ENCODE measurements at places on chromosomes 7 and 10. TPM values are rescaled to one million over a fixed set of nuclear protein-coding genes. Genes with fewer than 3 reads are reported as not detected.

GRCh38 chr10:77827366-77827765 is 99.2 kb downstream of the DLG5 start:
- H3K4me3 ChIP-seq, result no peak overlapping the region
- peak overlapping the region; percentile 26 for H3K27ac ChIP-seq
- peaks cover 4% of the 10 kb centered on the region for H3K4me1 ChIP-seq

- no peak overlapping the region for H3K4me3 ChIP-seq
- no peaks in the 10 kb centered on the region for H3K4me1 ChIP-seq
- no peak for DNase-seq
- no peaks in the 10 kb centered on the region for H3K36me3 ChIP-seq
- H3K27me3 ChIP-seq, result peaks cover 29% of the 10 kb centered on the region
Observed at GRCh38 chr10:129792141-129792540, 171.9 kb downstream of the EBF3 start.

GRCh38 chr7:33422141-33422540 is 292.8 kb downstream of the BBS9 start:
- H3K36me3 ChIP-seq, result no peaks in the 10 kb centered on the region
- no peaks in the 10 kb centered on the region for H3K27me3 ChIP-seq
- H3K4me1 ChIP-seq, result no peaks in the 10 kb centered on the region
- no peak overlapping the region for H3K27ac ChIP-seq
- H3K4me3 ChIP-seq, result no peak overlapping the region

- H3K27me3 ChIP-seq, result no peaks in the 10 kb centered on the region
- H3K4me3 ChIP-seq, result no peak overlapping the region
- DNase-seq, result no peak
- H3K36me3 ChIP-seq, result no peaks in the 10 kb centered on the region
Observed at GRCh38 chr7:23234569-23235296, 11.8 kb upstream of the GPNMB start.

GRCh38 chr10:26440088-26440470 is 1.9 kb downstream of the APBB1IP start:
- no peak overlapping the region for H3K27ac ChIP-seq
- H3K36me3 ChIP-seq, result no peaks in the 10 kb centered on the region
- no peak for DNase-seq
- no peak overlapping the region for H3K4me3 ChIP-seq

GRCh38 chr7:134209322-134210015 is 82.3 kb downstream of the LRGUK start:
- peak overlapping the region; percentile 60 for H3K27ac ChIP-seq
- peaks cover 25% of the 10 kb centered on the region for H3K4me1 ChIP-seq
- peak overlapping the region; percentile 12 for H3K4me3 ChIP-seq
- H3K27me3 ChIP-seq, result no peaks in the 10 kb centered on the region

GRCh38 chr7:101644879-101645278 is 15.8 kb upstream of the MYL10 start:
- peaks cover 6% of the 10 kb centered on the region for H3K4me1 ChIP-seq
- H3K36me3 ChIP-seq, result no peaks in the 10 kb centered on the region
- no peak overlapping the region for H3K4me3 ChIP-seq
- no peak overlapping the region for H3K27ac ChIP-seq
- H3K27me3 ChIP-seq, result peaks cover 70% of the 10 kb centered on the region
- no peak for DNase-seq

DNA sequence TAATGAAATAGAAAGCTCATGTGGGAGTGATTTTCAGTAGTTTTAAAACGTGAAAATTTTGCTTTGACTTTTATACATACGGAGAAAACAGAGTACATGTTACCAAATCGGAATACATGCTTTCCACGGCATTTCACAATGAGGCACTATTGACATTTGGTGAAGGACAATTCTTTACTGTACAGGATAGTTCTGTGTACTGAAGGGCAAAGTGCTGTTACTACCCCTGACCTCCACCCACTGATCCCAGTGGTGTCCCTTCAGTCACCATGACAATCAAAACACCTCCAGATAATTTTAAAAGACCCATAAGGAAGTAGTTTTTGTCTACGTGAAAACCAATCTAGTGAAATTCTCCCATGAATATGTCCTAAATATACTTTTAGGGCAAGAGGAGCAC is 33.1 kb upstream of the ANK3 start:
- H3K4me3 ChIP-seq, result no peak overlapping the region
- peaks cover 28% of the 10 kb centered on the region for H3K4me1 ChIP-seq
- H3K36me3 ChIP-seq, result no peaks in the 10 kb centered on the region
- no peaks in the 10 kb centered on the region for H3K27me3 ChIP-seq
- DNase-seq, result no peak

DNA sequence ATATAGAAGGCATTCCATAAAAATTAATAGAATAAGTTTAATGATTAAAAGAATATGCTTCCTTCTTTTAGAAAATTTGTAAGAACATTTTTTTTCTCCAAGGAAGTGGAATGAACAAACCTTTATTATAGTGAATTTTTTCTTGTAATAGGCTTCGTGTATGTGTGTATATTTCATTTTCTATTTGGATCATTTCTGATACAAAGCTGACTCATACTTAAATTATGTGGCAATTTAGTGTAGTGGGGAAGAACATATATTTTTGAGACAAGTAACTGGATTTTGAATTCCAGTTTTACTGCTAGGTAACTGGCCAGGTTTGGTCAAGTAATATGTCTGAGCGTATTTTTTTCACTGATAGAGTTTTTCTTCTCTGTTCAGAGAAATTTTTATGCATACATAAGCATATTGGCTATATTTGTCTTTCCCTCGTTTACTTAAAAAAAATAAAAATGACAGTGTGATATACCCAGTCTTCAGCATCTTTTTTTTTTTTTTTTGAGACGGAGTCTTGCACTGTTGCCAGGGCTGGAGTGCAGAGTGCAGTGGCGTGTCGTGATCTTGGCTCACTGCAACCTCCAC is 50.8 kb downstream of the CDK13 start:
- H3K27me3 ChIP-seq, result no peaks in the 10 kb centered on the region
- no peaks in the 10 kb centered on the region for H3K4me1 ChIP-seq
- H3K4me3 ChIP-seq, result no peak overlapping the region
- peaks cover 42% of the 10 kb centered on the region for H3K36me3 ChIP-seq
- DNase-seq, result no peak

DNA sequence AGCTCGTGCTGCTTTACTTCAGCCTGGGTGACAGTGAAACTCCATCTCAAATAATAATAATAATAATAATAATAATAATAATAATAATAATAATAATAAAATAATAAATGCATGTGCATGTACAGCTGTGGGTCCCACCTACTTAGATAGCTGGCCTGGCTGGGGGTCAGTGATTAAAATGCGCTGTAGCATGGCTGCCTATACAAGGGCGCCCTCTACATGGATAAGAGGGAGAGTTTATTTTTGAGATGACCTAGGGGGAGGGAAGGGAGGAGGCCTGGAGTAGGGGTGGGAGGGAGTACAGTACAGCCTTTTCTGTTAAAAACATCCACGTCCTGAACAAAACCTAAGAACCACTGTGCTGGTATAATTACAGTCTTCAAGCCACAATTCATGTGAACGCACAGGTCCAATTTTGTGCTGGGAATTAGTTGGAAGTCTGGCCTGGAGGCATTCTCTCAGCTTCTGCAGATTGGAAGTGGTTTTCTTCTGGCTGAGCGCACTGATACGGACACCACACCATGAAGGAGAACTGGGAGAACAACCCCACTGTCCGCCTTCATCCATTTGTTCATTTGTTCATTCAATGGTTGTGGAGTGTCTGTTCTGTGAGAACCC is 146.5 kb downstream of the TMEM178B start:
- H3K4me1 ChIP-seq, result no peaks in the 10 kb centered on the region
- H3K27ac ChIP-seq, result no peak overlapping the region
- peaks cover 18% of the 10 kb centered on the region for H3K27me3 ChIP-seq

DNA sequence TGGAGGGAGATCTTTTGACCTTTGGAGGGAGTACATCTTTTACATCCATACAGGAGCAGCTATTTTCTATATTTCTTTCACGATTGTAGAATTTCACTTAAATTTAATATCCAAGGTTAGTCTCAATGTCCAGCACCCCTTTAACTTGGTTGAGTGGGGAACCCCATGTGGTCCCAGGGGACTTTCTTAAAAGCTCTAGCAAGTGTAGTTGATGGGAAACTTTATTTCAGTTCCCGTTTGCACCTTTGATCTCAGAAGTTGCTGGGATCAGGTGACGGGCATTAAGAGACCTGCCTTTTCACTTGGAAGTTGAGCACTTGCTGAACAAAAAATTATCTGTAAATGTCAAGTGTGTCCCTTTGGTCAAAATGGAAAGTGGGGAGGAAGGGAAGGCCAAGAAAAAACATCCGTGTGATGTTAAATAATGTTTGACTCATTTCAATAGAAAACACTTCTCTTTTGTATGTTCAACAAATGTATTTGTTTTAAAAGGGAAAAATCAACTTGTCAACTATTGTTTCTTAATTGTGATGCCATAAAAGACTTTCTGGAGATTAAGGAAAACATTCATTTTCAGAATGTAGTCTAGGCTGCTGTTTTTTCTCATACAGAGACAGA is 370.1 kb upstream of the GALNT17 start:
- H3K36me3 ChIP-seq, result no peaks in the 10 kb centered on the region
- H3K27me3 ChIP-seq, result peaks cover 49% of the 10 kb centered on the region
- H3K4me1 ChIP-seq, result no peaks in the 10 kb centered on the region
- H3K27ac ChIP-seq, result no peak overlapping the region

- H3K4me3 ChIP-seq, result no peak overlapping the region
- no peak for DNase-seq
- no peak overlapping the region for H3K27ac ChIP-seq
- no peaks in the 10 kb centered on the region for H3K36me3 ChIP-seq
Observed at GRCh38 chr10:88901984-88902789, 22.1 kb downstream of the STAMBPL1 start.

DNA sequence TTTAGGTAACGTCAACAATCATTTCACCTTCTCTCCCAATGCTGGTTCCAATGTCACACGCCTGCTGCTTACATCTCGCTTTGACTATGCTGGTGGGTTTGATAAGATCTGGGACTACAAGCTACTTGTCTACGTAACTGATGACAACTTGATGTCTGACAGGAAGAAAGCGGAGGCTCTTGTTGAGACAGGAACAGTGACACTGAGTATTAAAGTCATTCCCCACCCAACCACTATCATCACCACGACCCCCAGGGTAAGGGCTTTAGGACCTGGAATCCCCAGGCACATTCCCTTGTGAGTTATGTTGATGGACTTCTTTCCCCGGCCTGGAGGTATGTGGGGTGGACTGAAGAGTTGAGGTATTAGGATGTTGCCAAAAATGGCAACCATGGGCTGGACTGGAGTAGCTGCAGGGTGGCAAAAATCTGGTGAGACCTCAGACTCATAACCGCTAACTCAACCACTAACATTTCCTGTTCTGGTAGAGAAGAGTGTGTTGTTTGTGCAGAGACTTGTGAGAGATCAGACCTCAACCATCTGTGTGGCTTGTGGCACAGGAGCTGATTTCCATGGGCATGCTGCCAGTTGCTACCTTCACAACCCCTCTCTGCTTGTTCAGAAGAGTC is 59.2 kb downstream of the CDHR3 start:
- peaks cover 64% of the 10 kb centered on the region for H3K4me1 ChIP-seq
- DNase-seq, result peak; percentile 33
- no peaks in the 10 kb centered on the region for H3K36me3 ChIP-seq
- H3K27ac ChIP-seq, result no peak overlapping the region
- H3K27me3 ChIP-seq, result no peaks in the 10 kb centered on the region
- no peak overlapping the region for H3K4me3 ChIP-seq

GRCh38 chr10:124802313-124802675 is 675 bp downstream of the ABRAXAS2 start:
- peaks cover 12% of the 10 kb centered on the region for H3K4me1 ChIP-seq
- H3K4me3 ChIP-seq, result peak overlapping the region; percentile 71
- peak; percentile 8 for DNase-seq
- H3K27me3 ChIP-seq, result no peaks in the 10 kb centered on the region
- peak overlapping the region; percentile 65 for H3K27ac ChIP-seq

GRCh38 chr7:128697302-128697905 is 25.3 kb downstream of the GARIN1A start:
- H3K36me3 ChIP-seq, result no peaks in the 10 kb centered on the region
- H3K27me3 ChIP-seq, result no peaks in the 10 kb centered on the region
- peaks cover 19% of the 10 kb centered on the region for H3K4me1 ChIP-seq
- H3K4me3 ChIP-seq, result peak overlapping the region; percentile 54

DNA sequence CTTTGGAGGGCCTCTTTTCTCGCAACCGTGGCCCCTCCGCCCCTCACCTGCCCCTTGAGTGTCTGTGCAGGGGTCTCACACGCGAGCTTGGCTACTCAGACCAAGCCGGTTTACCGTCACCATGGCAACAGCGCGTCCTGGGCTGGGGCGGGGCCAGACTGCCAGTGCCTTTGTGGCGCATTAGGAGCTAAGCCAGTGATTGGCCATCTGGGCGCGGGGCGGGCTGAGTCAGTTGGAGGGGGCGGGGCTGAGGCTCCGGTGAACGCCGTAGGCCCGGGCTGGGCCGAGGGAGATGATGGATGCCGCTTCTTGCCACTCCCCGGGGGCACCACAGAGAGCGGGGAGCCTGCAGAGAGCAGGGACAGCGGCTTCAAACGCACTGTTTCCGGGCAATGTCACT is 48.7 kb upstream of the FXYD4 start:
- H3K4me1 ChIP-seq, result peaks cover 9% of the 10 kb centered on the region
- no peak overlapping the region for H3K27ac ChIP-seq
- H3K27me3 ChIP-seq, result peaks cover 89% of the 10 kb centered on the region
- no peaks in the 10 kb centered on the region for H3K36me3 ChIP-seq
- peak; percentile 95 for DNase-seq
- no peak overlapping the region for H3K4me3 ChIP-seq

DNA sequence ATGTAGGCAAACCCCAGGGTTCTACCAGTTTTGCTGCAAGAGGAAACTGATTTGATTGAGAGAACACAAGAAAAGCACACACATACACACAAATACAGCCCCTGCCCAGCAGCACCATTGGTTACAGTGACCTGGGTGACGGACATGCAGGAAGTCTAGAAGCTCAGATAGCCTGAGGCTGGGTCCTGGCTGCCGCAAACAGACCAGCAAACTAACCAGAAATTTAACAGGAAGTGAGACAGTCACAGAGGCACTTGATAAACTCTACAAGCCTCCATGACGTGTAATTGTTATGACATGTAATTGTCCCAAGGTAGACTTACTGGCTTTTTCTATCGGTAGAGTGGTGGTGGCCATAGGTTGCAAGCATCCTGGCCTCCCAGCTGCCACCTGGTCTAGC is 58.9 kb downstream of the PRKAR2B start:
- peaks cover 14% of the 10 kb centered on the region for H3K4me1 ChIP-seq
- H3K27ac ChIP-seq, result peak overlapping the region; percentile 48
- H3K36me3 ChIP-seq, result peaks cover 10% of the 10 kb centered on the region

DNA sequence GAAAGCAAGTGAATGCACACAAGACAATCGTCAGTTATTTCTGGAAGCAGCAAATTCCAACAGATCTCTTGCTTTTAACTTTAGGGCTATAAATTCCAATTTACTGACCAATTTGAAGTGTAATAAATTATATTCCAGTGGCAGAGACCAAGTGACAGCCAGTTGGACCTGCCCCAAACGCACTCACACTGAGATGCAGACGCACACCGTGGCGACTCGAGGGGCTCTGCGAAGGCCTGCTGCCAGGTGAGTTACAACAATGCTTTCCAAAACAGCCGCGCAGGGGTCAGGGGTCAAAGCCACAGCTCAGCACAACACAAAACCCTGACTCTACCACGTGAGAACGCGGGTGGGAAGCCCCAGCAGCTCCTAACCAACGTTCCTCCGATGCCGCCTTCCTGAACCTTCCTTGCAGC is 97.4 kb downstream of the ZRANB1 start:
- no peak overlapping the region for H3K27ac ChIP-seq
- no peak overlapping the region for H3K4me3 ChIP-seq
- peaks cover 17% of the 10 kb centered on the region for H3K36me3 ChIP-seq
- no peaks in the 10 kb centered on the region for H3K4me1 ChIP-seq
- DNase-seq, result no peak
- no peaks in the 10 kb centered on the region for H3K27me3 ChIP-seq

Gene H2BK1
- total RNA-seq, result not detected

Gene PKD2L1
- total RNA-seq, result not detected

Gene TEX47
- total RNA-seq, result not detected

Gene GRM3
- total RNA-seq, result not detected

Gene ANK3
- total RNA-seq, result 25.0 TPM

Gene CPA2
- 0.84 TPM for total RNA-seq

Gene ADK
- 75.1 TPM for total RNA-seq

Gene GTF2IRD2
- total RNA-seq, result 7.9 TPM

Gene PCLO
- not detected for total RNA-seq

Gene ODAD2
- total RNA-seq, result not detected

Measured in K562 (cell line).